Ovary (tissue), 10 donors: ENCODE measurements at places on chromosomes 6 and 20.
A peak's percentile ranks its signal among the peaks of the same experiment; 100 is the strongest.

- H3K27ac ChIP-seq: no peak overlapping the region
- no peak overlapping the region for H3K4me3 ChIP-seq
- DNase-seq: no peak
- H3K36me3 ChIP-seq: no peaks in the 10 kb centered on the region
- no peaks in the 10 kb centered on the region for H3K4me1 ChIP-seq
These were observed 104.4 kb upstream of the KHDRBS2 start for GRCh38 chr6:62390401-62390800.

DNA sequence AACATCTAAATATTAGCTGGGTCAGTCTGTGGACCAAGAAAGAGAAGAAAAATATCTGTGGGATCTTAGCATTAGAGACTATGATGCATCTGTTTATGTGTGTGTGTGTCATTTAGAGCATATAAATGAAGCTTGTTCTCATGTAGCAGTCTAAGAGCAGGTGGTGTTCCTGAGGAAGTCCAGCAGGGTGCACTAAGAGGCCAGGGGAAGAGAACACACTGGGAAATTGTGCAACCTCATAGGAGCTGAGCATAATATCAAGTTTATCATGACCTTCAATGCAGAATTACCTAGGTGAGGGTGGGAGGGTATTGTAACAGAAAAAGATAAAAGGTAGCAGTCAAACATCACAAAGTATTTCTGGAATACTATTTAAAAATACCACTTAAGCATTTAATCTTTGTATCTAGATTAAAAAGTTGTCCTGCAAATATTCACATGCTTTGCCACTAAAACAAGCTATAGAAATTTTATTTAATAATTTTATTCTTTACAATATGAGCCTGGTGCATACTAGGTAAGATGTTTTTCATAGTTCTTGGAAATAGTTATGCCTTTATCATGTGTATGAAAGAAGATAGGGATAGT lies 80.5 kb downstream of the SMPDL3A start:
- no peaks in the 10 kb centered on the region for H3K27me3 ChIP-seq
- H3K27ac ChIP-seq: no peak overlapping the region

DNA sequence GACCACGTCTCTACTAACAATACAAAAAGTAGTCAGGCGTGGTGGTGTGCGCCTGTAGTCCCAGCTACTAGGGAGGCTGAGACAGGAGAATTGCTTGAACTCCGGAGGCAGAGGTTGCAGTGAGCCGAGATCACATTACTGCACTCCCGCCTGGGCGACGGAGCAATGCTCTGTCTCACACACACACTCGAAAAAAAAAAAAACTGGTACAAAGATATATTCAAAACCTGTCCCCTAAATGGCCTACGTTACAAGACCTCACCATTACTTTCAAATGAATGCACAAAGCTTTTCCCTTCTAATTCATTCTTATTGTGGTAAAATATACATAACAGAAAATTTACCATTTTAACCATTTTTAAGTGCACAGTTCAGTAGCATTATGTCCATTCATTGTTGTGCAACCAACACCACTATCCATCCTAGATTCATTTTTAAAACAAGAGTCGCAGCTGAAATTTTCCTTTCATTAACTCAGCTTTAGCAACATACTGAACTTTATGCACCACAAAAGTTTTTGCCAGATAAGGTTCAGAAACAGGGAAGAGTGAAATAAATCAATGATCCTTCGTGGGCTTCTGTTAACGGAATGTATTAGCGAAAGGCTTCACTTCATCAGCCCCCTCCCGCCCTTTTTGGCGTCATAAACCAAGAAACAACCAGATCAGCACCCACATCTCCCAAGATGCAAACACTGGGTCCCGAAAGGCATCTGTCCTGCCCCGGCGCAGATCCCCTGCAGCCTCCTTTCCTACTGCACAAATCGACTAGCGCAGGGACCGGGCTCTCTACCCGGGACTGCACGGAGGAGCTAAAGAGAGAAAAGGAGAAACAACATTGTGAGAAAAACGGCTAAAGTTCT lies 825 bp upstream of the FAM135A start:
- peak overlapping the region; percentile 96 for H3K4me3 ChIP-seq
- H3K4me1 ChIP-seq: peaks cover 2% of the 10 kb centered on the region
- H3K36me3 ChIP-seq: no peaks in the 10 kb centered on the region
- no peak for DNase-seq
- peak overlapping the region; percentile 78 for H3K27ac ChIP-seq
- no peaks in the 10 kb centered on the region for H3K27me3 ChIP-seq

DNA sequence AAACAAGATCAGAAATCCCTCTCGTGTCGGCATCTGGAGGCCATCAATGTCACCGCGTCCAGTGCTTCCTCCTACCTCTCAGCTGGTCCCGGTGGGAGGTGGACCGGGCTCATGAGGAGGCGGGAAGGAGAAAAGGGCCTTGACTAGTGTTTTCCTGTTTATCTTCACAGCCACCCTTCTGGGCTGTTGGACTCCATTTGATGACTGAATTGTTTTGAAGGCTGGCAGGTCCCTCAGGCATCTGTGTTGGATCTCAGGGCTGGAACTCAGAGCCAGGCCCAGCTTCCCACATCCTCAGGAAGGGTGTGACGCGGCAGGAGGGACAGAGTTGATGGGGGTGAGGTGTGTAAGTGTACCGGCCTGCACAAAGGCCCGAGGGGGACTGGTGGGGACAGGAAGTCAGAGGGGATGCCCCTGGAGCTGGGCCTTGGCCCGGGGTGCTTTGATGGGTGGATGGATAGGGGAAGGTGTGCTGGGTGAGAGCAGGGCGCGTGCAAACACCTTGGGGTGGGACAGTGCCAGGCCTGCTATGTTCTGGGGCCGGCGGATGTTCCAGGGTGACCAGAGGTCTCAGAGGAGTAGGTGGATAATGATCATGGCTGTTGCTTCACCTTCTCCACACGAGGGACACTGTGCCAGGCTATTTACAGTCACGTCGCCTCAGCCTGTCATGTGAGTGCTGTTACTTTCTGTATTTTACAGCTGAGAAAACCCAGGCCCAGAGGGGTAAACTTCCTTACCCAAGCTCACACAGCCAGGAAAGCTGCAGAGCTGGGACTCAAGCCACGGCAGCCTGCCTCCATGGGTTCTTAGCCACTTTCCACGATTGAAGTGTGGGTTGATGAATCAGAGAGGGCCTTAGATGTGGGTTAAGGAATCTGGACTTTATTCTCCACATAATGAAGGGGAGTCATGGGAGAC lies 17.9 kb upstream of the CHMP4B start:
- H3K27me3 ChIP-seq: no peaks in the 10 kb centered on the region
- no peak overlapping the region for H3K4me3 ChIP-seq
- no peak overlapping the region for H3K27ac ChIP-seq
- no peaks in the 10 kb centered on the region for H3K36me3 ChIP-seq
- no peaks in the 10 kb centered on the region for H3K4me1 ChIP-seq

- peak; percentile 30 for DNase-seq
- no peaks in the 10 kb centered on the region for H3K27me3 ChIP-seq
- H3K36me3 ChIP-seq: no peaks in the 10 kb centered on the region
- no peak overlapping the region for H3K27ac ChIP-seq
- H3K4me3 ChIP-seq: no peak overlapping the region
These were observed 29.0 kb upstream of the EEF1E1 start for GRCh38 chr6:8131265-8131897.

GRCh38 chr6:143301188-143301587 lies 149.3 kb downstream of the ADAT2 start:
- no peak overlapping the region for H3K4me3 ChIP-seq
- H3K27ac ChIP-seq: no peak overlapping the region
- no peaks in the 10 kb centered on the region for H3K27me3 ChIP-seq
- no peaks in the 10 kb centered on the region for H3K36me3 ChIP-seq
- H3K4me1 ChIP-seq: no peaks in the 10 kb centered on the region
- no peak for DNase-seq

GRCh38 chr6:117776441-117776840 lies 101.2 kb downstream of the NUS1 start:
- no peak overlapping the region for H3K4me3 ChIP-seq
- no peak overlapping the region for H3K27ac ChIP-seq
- no peaks in the 10 kb centered on the region for H3K27me3 ChIP-seq
- no peaks in the 10 kb centered on the region for H3K4me1 ChIP-seq

DNA sequence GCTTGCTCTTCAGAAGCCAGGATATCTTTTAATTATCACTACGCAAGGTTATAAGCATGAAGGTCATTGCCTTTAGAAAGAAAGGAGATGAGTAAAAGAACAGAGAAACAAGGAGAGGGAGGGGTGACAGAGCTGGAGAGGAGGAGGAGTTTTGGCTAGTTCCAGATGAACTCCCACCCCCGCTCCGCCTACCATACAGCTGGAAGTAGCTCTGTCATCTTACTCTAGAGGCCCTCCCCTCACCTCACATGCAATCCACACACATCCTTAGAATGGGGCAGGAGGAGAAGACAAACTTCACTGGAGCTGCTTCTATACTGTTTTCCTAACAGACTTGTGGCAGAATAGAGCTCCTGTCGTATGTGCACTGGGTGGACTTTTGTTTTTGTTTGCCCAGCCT lies 144.7 kb downstream of the SCML4 start:
- H3K4me3 ChIP-seq: no peak overlapping the region
- peak; percentile 69 for DNase-seq
- no peaks in the 10 kb centered on the region for H3K36me3 ChIP-seq
- no peaks in the 10 kb centered on the region for H3K27me3 ChIP-seq

- H3K36me3 ChIP-seq: no peaks in the 10 kb centered on the region
- no peak overlapping the region for H3K27ac ChIP-seq
- DNase-seq: no peak
- no peaks in the 10 kb centered on the region for H3K4me1 ChIP-seq
These were observed 11.5 kb upstream of the PI3 start for GRCh38 chr20:45163083-45163803.

GRCh38 chr6:140849456-140849855 lies 1283.3 kb upstream of the GJE1 start:
- H3K4me1 ChIP-seq: peaks cover 1% of the 10 kb centered on the region
- no peaks in the 10 kb centered on the region for H3K36me3 ChIP-seq
- no peak overlapping the region for H3K27ac ChIP-seq
- H3K27me3 ChIP-seq: no peaks in the 10 kb centered on the region

- no peaks in the 10 kb centered on the region for H3K27me3 ChIP-seq
- peaks cover 6% of the 10 kb centered on the region for H3K4me1 ChIP-seq
- no peak overlapping the region for H3K4me3 ChIP-seq
These were observed 45.7 kb downstream of the SOBP start for GRCh38 chr6:107535626-107536025.

DNA sequence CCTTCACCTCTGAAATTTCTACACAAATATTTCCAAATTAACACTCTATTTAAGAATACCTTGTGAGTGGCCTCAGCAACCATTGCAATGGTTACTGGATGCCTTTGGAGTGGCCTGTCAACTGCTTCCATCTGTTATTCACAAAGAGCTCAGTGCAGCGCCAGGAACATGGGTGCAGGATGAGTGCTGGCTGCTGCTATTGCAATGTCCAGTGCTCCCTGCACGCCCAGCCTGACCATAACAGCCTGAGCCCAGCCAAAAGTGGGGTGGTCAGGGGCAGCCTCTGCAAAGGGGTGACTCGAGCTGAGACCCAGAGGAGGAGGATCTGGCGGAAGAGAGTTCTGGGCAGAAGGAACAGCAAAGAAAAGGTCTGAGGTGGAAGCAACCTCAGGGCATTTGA lies 18.4 kb downstream of the CASS4 start:
- H3K4me3 ChIP-seq: no peak overlapping the region
- H3K27ac ChIP-seq: no peak overlapping the region
- no peaks in the 10 kb centered on the region for H3K4me1 ChIP-seq
- H3K27me3 ChIP-seq: no peaks in the 10 kb centered on the region
- no peaks in the 10 kb centered on the region for H3K36me3 ChIP-seq
- DNase-seq: no peak

DNA sequence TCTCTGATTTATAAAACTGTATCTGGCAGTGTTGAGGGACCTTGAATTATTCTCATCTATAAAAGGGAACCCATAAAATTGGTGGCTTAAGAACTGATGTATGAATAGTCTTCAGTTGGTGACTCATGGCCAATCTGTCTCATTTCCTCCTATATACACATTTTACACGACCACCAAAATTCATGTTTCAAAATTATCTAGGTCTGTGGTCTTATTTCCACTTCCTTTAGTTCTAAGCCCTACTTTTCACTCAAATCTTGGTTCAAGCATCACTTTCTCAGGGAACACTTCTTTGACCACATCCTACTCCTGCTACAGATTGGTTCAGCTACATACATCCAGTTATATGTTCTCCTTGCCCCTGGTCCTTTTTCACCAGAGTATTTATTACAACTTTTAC lies 18.6 kb upstream of the ENPP1 start:
- H3K36me3 ChIP-seq: no peaks in the 10 kb centered on the region
- H3K27ac ChIP-seq: no peak overlapping the region
- H3K27me3 ChIP-seq: no peaks in the 10 kb centered on the region
- peaks cover 2% of the 10 kb centered on the region for H3K4me1 ChIP-seq

- peaks cover 5% of the 10 kb centered on the region for H3K4me1 ChIP-seq
- H3K27ac ChIP-seq: peak within 1 kb of the TSS; percentile 84
These were observed at the start of gene SERAC1 for GRCh38 chr6:158168040-158168289. SERAC1 (minus strand) TSS chr6:158168262; CDS start chr6:158158363, 9,899 bp downstream.

- no peaks in the 10 kb centered on the region for H3K36me3 ChIP-seq
- DNase-seq: no peak
- H3K4me3 ChIP-seq: no peak overlapping the region
- H3K4me1 ChIP-seq: no peaks in the 10 kb centered on the region
- H3K27ac ChIP-seq: no peak overlapping the region
These were observed 93.6 kb upstream of the NOX3 start for GRCh38 chr6:155549028-155549798.

DNA sequence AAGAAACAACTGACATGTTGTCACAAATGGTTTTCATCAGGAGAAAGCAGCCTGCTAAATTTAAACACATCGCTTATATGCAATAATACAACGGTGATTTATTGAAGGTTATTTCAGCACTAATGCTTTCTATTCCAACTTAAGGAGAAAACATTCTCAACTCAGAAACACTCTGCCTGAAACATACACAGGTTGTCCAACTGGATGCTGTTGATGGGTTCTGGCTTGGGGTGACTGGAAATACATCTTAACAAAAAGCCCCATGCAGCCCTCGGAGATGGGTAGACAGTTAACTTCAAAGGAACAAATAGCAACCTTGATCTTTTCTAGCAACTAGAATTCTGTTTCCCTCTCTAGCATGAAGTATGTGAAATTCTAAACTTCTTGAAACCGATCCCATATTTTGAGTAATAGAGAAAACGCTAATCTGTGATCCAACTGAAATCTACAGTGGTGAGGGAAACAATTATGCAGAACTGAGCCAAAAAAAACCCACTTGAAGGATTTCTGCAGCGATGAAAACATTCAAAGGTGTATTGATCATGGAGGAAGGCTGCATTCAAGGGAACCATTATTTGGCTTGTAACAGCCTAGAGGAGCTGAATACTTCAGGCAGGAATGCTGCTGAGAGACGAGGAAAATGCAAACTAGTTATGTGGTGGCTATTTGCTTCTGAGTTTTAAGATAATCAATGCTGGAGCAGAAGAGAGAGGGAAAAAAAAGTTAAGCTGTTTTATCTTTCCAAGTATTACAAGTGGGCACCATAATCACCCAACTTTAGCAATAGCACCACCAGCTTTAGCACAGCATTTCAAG lies 6.9 kb downstream of the ZMYND8 start:
- no peaks in the 10 kb centered on the region for H3K27me3 ChIP-seq
- H3K27ac ChIP-seq: peak overlapping the region; percentile 52
- no peaks in the 10 kb centered on the region for H3K36me3 ChIP-seq
- H3K4me3 ChIP-seq: no peak overlapping the region
- DNase-seq: no peak
- H3K4me1 ChIP-seq: peaks cover 27% of the 10 kb centered on the region
